Cardiac fibroblast (primary cell): ENCODE measurements at places on chromosomes 7 and 10.

DNA sequence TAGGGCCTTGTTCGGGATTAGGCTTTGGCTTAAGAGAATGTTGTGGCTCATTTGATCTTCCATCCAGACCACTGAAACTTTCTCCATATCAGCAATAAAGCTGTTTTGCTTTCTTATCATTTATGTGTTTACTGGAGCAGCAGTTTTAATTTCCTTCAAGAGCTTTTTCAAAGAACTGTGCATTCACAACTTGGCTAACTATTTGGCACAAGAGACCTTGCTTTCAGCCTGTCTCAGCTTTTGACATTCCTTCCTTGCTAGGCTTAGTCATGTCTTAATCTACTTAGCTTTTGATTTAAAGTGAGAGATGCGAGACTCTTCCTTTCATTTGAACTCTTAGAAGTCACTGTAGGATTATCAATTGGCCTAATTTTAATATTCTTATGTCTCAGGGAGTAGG is 19.1 kb upstream of the AKR1B1 start:
- peak; percentile 44 for DNase-seq

DNA sequence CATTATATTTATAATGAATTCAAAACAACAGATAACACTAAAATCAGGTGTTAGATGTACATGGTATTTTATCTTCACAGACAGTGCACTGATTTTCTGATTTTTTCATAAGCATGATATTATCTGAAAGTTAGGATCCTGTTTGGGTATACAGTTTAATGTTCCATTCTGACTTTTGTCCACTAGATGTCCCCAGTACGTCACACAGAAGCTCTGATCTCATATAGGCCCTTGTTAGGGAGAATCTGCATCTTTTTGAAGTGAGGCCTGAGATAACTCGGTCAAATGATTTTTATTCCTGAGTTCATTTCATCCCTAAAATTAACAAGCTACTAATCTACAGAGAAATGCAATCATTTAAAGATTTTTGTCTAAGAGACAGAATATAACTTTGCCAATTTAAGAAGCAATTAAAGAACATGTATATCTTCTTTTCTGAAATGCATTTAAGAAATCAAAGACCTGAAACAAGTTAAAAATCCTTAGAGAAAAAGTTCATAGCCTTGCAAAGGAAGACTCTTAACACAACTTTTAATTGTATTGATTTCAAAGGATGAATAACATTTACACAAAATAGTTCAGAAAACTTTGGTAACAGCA is 72.0 kb upstream of the TES start:
- DNase-seq = peak; percentile 73

DNA sequence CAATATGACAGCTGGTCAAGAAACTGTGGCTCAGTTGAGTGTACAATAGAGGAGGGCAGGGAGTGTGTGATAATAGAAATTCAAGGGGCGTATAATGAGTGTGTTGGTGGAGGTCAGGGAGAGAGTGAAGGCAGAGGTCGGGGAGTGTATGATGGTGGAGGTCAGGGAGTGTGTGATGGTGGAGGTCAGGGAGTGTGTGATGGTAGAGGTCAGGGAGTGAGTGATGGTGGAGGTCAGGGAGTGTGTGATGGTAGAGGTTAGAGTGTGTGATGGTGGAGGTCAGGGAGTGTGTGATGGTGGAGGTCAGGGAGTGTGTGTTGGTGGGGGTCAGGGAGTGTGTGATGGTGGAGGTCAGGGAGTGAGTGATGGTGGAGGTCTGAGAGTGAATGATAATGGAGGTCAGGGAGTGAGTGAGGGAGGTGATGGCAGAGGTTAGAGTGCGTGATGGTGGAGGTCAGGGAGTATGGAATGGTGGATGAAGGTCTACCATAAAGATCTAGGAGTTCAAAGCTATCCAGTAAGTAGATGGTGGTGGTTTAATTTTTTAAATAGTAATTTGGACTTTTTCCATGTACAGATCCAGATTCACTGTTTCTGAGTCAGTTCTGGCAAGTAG is 57.7 kb upstream of the TNS3 start:
- no peak for DNase-seq

DNA sequence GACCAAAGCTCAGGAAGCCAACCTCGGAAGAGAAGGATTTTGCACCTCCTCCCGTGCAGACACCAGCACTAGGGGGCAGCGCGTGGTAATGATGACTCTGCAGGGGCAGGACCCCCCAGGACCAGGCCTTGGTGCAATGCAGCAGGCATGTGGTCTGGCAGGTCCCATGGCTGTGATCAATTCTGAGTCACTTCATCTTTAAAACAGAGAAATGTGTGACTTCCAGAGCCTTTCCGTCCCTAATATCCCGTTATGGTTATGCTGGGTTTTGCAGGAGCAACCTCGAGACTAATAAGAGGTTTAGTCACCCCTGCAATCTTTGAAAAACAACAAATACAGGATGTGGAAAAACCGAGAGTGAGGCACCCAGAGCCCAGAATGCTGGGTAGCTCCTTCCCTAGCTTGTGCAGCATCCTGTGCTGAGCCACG is 30.2 kb upstream of the GJD4 start:
- DNase-seq = peak; percentile 58

DNA sequence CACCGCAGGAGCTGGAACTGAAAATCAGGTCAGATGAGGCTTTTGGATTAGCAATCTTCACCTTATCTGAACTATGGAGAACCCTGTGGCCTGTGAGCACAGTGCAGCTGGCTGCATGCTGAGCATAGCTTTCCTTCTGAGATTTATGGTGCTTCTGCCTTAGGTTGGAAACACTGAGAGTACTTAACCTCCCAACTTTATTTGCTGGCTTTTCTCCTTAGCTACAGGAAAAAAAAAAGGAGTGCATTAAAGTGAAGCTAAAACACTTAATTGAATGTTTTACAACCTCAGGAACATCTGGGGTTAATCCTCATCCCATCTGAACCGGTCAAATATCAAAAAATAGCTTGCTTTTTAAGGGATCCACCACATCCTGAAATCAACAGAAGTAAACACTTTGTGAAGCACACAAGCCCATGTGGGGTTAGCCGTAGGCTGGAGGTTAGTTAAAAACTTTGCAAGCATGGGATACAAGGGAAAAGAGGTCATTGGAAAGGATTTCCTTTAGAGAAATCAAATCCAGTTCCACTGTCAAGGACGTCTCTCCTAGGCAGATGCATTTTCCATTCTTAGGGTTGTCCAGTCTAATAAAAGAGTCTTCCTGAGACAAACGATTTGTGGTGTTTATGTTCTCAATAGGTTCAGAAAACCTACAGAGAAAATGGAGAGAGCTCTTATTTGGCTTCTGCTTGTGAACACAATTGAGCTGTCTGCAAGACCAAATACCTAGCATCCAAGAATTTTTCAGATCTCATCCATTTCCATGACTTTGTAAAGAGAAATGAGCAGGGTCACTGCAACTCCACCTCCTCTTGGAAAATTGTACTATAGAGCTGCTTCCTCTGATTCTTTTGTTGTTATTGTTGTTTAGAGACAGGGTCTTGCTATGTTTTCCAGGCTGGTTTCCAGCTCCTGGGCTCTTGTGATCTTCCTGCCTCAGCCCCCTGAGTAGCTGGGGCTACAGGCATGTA is 470.4 kb upstream of the IGFBP3 start:
- no peak for DNase-seq

- peak; percentile 17 for DNase-seq
Observed at GRCh38 chr10:5450605-5451384, 38.4 kb downstream of the NET1 start.

DNA sequence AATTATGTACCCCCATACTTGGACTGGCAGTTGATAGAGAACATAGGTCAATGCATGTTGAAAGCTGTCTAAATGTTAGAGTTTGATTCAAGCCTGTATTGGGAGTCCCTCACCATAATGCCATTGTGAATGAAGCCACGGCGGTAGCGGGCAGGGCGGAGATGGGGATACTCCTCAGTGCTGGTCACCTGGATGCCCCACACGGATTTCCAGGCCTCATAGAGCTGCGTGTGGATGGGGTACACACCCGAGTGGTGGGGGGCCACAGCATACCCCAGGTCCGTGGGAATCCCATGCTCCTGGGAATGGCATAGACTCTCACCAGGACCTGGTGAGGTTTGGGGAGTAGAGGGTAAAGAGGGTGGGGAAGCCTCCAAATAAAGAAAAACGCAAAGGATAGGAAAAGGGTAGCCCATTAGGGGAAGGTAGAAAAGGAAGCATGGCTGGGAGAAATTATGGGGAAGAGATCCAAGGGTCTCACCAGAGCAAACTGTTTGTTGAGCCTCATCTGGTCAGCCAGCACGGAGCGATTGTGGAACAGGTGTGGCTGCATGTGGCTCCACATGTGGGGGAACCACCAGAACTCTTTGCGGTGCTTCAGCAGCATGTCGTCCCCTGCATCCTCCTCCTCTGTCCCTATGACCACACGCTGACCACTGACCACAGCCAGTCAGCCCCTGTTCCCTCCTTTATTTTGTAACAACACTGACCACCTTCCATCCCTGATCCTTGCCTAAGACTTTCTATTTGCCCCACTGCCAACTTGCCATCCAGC is 5.0 kb downstream of the NDST2 start:
- no peak for DNase-seq

- DNase-seq = no peak
Observed at GRCh38 chr10:133221331-133221730, 8.7 kb upstream of the UTF1 start.

DNA sequence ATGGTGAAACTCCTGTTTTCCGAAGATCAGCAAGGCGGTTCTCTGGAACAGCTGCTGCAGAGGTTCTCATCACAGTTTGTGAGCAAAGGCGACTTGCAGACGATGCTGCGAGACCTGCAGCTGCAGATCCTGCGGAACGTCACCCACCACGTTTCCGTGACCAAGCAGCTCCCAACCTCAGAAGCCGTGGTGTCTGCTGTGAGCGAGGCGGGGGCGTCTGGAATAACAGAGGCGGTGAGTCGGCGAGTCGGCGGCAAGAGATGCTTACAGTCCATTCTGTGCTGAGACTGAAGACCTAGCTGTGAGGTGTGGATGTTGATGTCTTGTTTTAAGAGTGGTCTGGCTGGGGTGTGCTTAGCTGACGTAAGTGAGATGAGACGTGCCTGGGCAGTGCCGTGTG is 16.2 kb upstream of the GET4 start:
- no peak for DNase-seq
